ENCODE measurements at places on chromosomes 6 and 20. TPM values are rescaled to one million over a fixed set of nuclear protein-coding genes. Genes with fewer than 3 reads are reported as not detected.

The SLC44A4 gene
- total RNA-seq = 0.07 TPM

The KCNQ2 gene
- total RNA-seq = not detected

The CCM2L gene
- 6.4 TPM for total RNA-seq

The TMEM200A gene
- not detected for total RNA-seq

The AIF1 gene
- total RNA-seq = not detected

The OR2H1 gene
- total RNA-seq = not detected

The SGK2 gene
- total RNA-seq = 0.07 TPM

The SRSF12 gene
- 0.46 TPM for total RNA-seq

All from pulmonary artery endothelial cell (primary cell).